ENCODE measurements at places on chromosomes 4 and X. TPM values are rescaled to one million over a fixed set of nuclear protein-coding genes. Genes with fewer than 3 reads are reported as not detected.

Gene WNK3
- total RNA-seq: 0.33 TPM

DNA sequence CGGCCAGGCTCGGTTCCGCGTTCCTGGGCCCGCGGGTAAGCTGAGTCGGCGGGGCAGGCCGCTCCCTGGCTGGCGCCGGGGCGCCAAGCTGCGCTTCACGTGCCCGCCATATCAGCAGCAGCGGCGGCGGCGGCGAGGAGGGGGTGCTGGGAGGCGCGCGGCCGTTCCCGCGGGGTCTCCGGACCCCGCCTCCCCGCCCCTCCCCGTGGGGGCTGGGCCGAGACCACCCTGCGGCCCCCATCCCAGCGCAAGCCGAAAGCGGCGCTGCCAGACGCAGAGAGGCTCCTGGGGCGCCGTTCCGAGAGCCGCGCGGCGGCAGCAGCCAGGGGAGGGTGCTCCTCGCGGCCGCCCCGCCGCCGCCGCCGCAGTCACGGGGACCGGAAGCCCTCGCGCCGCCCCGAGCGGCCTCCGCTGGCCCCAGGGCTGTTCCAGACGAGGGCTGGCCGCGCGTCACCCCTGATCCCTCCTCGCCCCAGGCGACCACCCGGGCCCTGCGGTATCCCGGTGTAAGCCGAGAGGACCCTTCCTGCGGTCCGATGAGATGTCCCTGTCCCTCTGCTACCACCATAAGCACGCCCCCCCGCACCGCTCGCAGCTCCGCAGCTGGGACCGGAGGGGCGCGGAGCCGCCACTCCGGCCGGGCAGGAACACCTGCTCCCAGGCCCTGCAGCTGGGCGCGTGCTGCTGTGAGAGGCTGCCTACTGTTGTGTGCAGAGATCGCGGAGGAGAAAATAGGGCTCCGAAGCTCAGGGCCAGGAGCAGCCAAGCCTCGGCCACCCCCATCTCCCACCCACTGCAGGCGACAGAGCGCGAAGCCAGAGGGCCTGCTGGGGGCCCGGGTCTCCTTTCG is 7.5 kb upstream of the BCOR start:
- peak; percentile 70 for DNase-seq
- H3K36me3 ChIP-seq: no peaks in the 10 kb centered on the region
- H3K27me3 ChIP-seq: no peaks in the 10 kb centered on the region
- peak overlapping the region; percentile 78 for H3K4me3 ChIP-seq

GRCh38 chr4:129950217-129950616 is 854.3 kb downstream of the C4orf33 start:
- no peak overlapping the region for H3K4me3 ChIP-seq
- no peaks in the 10 kb centered on the region for H3K4me1 ChIP-seq
- no peaks in the 10 kb centered on the region for H3K36me3 ChIP-seq
- no peak overlapping the region for H3K27ac ChIP-seq
- no peaks in the 10 kb centered on the region for H3K27me3 ChIP-seq

- H3K36me3 ChIP-seq: peaks cover 2% of the 10 kb centered on the region
- peaks cover 12% of the 10 kb centered on the region for H3K27me3 ChIP-seq
- no peak for DNase-seq
- H3K4me1 ChIP-seq: peaks cover 9% of the 10 kb centered on the region
Observed at GRCh38 chrX:39726771-39727170, 371.0 kb downstream of the BCOR start.

Gene OPRPN
- not detected for total RNA-seq

- peaks cover 18% of the 10 kb centered on the region for H3K4me1 ChIP-seq
- DNase-seq: no peak
- H3K27ac ChIP-seq: peak overlapping the region; percentile 9
- peaks cover 5% of the 10 kb centered on the region for H3K27me3 ChIP-seq
Observed at GRCh38 chr4:56762484-56763250, 58.8 kb downstream of the SPINK2 start.

- H3K27me3 ChIP-seq: peaks cover 11% of the 10 kb centered on the region
- H3K4me3 ChIP-seq: no peak overlapping the region
- H3K27ac ChIP-seq: no peak overlapping the region
- H3K4me1 ChIP-seq: no peaks in the 10 kb centered on the region
Observed at GRCh38 chr4:52548818-52549570, 110.1 kb downstream of the USP46 start.

GRCh38 chrX:70336767-70337166 is 46.9 kb downstream of the KIF4A start:
- no peaks in the 10 kb centered on the region for H3K27me3 ChIP-seq
- H3K27ac ChIP-seq: no peak overlapping the region
- H3K4me1 ChIP-seq: peaks cover 14% of the 10 kb centered on the region
- H3K4me3 ChIP-seq: no peak overlapping the region

GRCh38 chrX:129706400-129707072 is 32.2 kb upstream of the XPNPEP2 start:
- no peak for DNase-seq
- H3K27me3 ChIP-seq: peaks cover 4% of the 10 kb centered on the region

Gene HTN3
- total RNA-seq: not detected

- H3K27me3 ChIP-seq: no peaks in the 10 kb centered on the region
- H3K4me3 ChIP-seq: no peak overlapping the region
- H3K36me3 ChIP-seq: no peaks in the 10 kb centered on the region
- H3K27ac ChIP-seq: no peak overlapping the region
- H3K4me1 ChIP-seq: no peaks in the 10 kb centered on the region
- DNase-seq: no peak
Observed at GRCh38 chr4:90597927-90598326, 470.7 kb downstream of the CCSER1 start.

Gene CXXC4
- total RNA-seq: 0.06 TPM

DNA sequence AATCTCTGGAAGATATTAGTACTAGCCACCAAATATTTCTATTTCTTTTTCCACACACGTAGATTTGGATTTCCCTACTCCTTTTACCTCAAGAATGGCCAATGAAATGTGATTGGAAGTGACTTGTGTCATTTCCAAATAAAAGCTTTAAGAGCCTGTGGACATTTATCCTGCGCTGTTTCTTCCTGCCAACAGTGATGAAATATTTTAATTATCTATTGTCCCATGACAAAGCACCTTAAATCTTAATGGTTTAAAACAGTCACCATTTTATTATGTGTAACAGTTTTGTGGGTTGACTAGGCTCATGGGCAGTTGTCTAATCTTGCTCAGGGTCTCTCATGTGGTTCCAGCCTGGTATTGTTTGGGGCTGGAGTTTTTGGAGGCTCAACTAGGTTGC is 3.5 kb upstream of the PGRMC2 start:
- peaks cover 2% of the 10 kb centered on the region for H3K36me3 ChIP-seq
- peaks cover 13% of the 10 kb centered on the region for H3K4me1 ChIP-seq
- DNase-seq: no peak
- no peak overlapping the region for H3K4me3 ChIP-seq

Gene ESX1
- total RNA-seq: not detected

DNA sequence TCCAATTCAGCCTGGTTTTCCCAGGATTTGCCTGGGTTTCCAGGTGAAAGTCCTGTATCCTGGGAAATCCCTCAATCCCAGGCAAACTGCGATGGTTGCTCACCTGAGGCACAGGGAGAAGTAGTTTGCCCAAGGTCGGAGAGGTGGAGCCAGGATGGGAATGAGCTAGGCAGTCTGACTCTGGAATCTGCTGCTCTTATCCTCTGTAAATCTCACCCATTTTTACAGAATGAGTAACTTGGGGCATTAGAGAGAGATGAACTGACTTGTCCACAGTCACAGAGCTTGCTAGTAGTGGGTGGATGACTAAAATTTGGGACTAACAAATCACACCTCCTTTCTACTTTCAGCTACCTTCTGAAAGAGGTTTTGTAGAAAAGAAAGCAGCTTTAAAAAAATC is 9.8 kb upstream of the ARX start:
- H3K4me1 ChIP-seq: peaks cover 11% of the 10 kb centered on the region
- no peak overlapping the region for H3K27ac ChIP-seq
- no peak for DNase-seq
- peaks cover 53% of the 10 kb centered on the region for H3K27me3 ChIP-seq
- no peak overlapping the region for H3K4me3 ChIP-seq

Gene ZNF732
- not detected for total RNA-seq

Gene SLIT2
- not detected for total RNA-seq

DNA sequence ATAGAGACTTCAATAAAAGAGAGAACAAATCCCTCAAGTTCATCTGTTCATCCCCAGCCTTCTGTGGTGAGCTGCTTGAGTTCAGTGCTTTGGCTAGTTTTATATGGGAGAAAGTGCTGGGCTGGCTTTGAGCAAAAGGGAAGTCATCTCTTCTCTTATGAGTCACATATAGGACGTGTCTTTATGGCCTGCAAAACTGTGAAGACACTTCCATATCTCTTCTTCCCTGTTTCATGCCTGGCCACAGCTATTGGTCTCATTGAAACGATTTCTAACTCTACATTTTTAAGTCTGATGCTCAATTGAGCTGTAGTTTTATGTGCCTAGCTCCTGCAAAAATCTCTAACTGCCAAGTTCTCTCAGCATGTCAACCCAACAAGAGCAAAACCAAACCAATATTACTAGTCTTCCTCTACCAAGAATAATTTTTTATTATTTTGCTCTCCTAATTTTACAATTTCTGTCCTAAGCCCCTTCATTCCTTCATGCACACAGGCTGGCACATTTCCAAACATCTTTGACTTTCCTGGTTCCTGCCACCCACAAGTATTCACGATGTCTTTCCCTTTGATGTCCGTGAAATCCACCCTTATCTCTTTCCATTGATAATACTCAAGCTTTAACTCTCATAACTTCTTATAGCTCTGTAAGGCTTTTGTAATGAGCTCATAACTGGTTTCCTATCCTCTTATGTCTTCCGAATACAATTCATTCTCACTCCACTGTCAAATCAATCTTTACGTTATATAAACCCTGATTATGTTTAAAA is 165.3 kb downstream of the BTC start:
- H3K27me3 ChIP-seq: peaks cover 11% of the 10 kb centered on the region
- H3K36me3 ChIP-seq: no peaks in the 10 kb centered on the region
- no peak for DNase-seq

- H3K4me3 ChIP-seq: no peak overlapping the region
- no peaks in the 10 kb centered on the region for H3K36me3 ChIP-seq
Observed at GRCh38 chr4:70522626-70523025, 4.3 kb downstream of the AMTN start.

- peaks cover 13% of the 10 kb centered on the region for H3K36me3 ChIP-seq
- H3K4me1 ChIP-seq: peaks cover 25% of the 10 kb centered on the region
- DNase-seq: peak; percentile 59
- H3K27ac ChIP-seq: peak overlapping the region; percentile 95
Observed at GRCh38 chrX:132023896-132024386, 839 bp downstream of the STK26 start.

DNA sequence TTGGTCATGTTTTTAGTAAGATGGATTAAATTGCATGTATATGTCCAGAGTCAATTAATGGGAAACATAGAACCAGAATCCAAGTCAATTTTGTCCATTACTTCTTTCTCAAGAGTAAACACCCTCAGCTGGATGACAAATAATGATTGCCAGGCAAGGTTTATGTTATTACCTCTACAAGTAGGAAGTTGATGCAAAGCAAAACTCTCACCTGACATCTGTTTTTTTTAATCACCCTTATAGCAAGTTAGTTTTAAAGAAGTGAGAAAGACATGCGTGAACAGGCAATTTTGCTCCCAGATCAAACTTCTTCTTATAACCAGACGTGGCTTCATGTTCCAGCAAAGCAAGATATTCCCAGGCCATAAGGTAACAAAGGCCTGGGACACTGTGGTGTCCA is 348.5 kb upstream of the FTHL17 start:
- no peak overlapping the region for H3K27ac ChIP-seq
- H3K4me3 ChIP-seq: no peak overlapping the region
- DNase-seq: no peak
- H3K4me1 ChIP-seq: no peaks in the 10 kb centered on the region
- H3K36me3 ChIP-seq: no peaks in the 10 kb centered on the region

Gene PDK3
- 32.4 TPM for total RNA-seq

Gene AFP
- total RNA-seq: not detected

GRCh38 chrX:30653415-30654131 is at the start of gene GK:
GK (plus strand) TSS chrX:30653423; CDS start chrX:30653538, 115 bp downstream.
- peak within 1 kb of the TSS; percentile 96 for H3K27ac ChIP-seq
- H3K36me3 ChIP-seq: peaks cover 4% of the 10 kb centered on the region
- DNase-seq: no peak
- peak within 1 kb of the TSS; percentile 86 for H3K4me3 ChIP-seq
- H3K27me3 ChIP-seq: no peaks in the 10 kb centered on the region

DNA sequence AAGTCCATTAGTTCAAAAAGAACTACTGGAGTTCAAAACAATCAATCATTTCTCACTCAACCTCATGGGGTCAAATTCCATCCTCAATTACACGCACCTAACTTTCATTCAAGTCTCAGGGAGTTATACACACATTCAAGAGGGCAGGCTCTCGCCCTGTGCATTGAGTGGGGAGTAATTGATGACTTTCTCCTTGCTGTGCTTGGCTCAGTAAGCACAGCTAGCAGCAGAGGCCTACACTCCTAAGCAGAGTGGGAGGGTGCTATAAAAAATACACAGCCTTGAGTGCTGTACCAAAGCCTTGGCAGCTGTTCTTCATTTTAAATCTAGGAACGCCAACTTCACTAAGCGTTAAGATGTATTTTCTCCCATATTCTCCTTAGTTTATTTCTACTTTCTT is 958.3 kb upstream of the ADGRL3 start:
- H3K27ac ChIP-seq: no peak overlapping the region
- H3K36me3 ChIP-seq: no peaks in the 10 kb centered on the region
- H3K4me1 ChIP-seq: no peaks in the 10 kb centered on the region
- DNase-seq: no peak
- no peak overlapping the region for H3K4me3 ChIP-seq
- H3K27me3 ChIP-seq: no peaks in the 10 kb centered on the region

DNA sequence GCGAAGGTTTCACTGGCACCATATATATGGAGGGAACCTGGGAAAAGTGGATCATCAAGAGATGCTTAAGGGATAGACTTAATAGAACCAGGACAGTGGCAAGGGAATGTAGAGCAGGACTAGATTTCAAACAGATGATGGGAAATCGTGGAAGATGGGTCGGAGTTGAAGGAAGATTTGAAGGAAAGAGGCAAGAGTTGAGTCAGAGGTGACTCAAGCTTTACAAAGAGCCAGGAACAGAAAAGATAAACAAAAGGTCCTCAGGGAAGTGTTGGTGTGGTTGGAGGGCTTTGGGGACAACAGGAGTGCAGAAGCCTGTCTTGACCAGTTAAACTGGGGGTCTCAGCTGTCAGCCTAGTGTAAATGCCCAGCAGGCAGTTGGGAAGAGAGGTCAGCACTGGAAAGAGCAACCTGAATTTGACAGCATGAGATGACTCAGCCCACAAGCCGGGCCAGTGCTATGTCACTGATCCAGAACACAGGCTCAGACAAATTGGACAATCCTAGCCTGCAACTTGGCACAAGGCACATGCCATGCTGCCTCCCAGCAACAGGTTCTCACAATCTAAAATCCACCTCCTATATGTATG is 230.5 kb downstream of the IDS start:
- no peak overlapping the region for H3K27ac ChIP-seq
- H3K4me3 ChIP-seq: no peak overlapping the region
- no peaks in the 10 kb centered on the region for H3K36me3 ChIP-seq
- no peaks in the 10 kb centered on the region for H3K27me3 ChIP-seq
- no peak for DNase-seq

- H3K36me3 ChIP-seq: no peaks in the 10 kb centered on the region
- no peak overlapping the region for H3K4me3 ChIP-seq
- H3K27ac ChIP-seq: no peak overlapping the region
- DNase-seq: no peak
- H3K4me1 ChIP-seq: no peaks in the 10 kb centered on the region
Observed at GRCh38 chrX:3548765-3549391, 164.6 kb downstream of the PRKX start.

Measured in activated naive CD8-positive, alpha-beta T cell treated with anti-CD3 and anti-CD28 coated beads, Interleukin-2, amount 10 ng/mL, durations not matched to agents 7 days and 5 days (primary cell).